ENCODE measurements at places on chromosomes 3 and 15.

- DNase-seq: no peak
Observed at GRCh38 chr3:186843039-186843432, 526 bp downstream of the ADIPOQ start.

- DNase-seq: no peak
Observed at GRCh38 chr3:16467393-16467792, 46.1 kb downstream of the RFTN1 start.

- DNase-seq: no peak
Observed at GRCh38 chr3:69881756-69882428, 117.6 kb upstream of the SAMMSON start.

DNA sequence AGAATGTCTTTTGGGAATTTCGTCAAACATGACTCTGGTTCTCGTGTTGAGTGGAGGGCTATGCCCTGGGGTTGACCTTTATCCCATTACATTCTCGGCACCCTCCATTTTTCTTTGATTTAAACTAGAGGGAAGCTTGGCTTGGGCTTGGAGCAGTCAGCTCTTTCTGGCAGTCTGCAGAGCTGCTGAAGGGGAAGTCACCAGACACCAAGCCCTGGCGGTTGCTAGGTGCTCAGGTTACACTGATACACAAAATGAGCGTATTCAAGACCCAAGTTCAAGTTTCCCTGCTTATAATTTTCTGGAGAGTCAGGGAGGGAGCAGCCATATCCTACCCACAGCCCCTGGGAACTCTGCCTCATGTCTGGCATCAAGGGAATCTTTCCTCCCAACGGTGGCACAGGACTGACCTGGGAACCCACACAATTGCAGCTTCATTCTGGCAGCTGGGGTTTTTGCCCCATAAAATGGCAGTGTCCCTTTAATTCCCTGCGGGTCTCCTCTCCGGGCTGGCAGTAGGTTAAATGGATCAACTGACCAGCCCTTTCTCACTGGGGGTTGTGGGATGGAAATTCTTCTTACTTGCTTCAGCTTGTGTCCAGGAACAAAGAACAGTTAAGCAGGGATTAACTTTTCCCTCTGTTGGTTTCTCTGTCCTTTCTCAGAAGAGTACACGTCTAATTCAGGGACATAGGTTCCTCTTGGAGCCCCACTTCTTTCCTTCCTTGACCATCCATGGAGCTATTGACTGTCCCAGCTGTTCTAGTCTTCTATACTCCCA lies 110.0 kb upstream of the DLG1 start:
- DNase-seq: no peak

GRCh38 chr15:61921093-61921492 lies 139.2 kb downstream of the VPS13C start:
- DNase-seq: no peak

- no peak for DNase-seq
Observed at GRCh38 chr15:89654847-89655805, at the start of gene KIF7. Gene KIF7, minus strand, starts transcription at chr15:89655467. Its CDS starts 2,537 bp downstream, at chr15:89652930.

DNA sequence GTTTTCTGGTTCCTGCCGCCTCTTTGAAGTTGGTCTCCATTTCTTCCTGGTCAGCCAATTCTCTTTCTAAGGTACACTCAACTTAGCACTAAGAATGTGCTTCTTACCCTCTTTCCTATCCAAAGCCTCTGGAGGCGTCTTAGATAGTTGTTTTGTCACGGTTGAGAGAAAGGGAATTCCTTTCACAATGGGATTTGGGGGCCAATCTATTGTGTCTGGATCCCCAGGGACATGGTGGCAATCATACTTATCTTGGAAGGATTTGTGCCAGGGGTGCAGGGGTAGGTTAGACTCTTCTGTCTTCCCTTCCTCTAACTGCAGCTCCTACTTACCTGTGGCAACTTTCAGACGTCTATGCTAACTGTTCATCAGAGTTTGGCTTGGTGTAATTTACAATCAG lies 287.1 kb downstream of the SOX2 start:
- DNase-seq: no peak

DNA sequence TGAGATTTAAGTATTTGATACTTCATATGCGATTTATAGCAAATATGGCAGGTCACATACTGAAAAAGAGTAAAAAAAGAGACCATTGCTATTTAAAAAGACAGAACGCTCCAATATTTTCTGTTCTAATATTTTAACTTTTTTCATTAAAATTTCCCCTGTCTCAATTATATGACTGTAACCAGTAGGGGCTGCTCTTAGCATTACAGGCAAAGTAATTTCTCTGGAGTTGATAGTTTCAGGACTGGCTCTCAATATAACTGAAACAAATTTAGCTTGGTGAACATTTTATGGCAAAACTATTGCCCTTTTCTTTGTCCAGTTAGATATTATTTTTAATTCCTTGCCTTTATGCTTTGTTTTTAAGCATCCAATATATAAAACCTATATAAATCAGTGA lies 286.3 kb upstream of the ROBO2 start:
- DNase-seq: no peak

- DNase-seq: no peak
Observed at GRCh38 chr15:38696109-38696727, 131.6 kb upstream of the RASGRP1 start.

- no peak for DNase-seq
Observed at GRCh38 chr15:84570164-84570735, 30.6 kb upstream of the ZSCAN2 start.
